DMS79 (cell line): ENCODE measurements at places on chromosomes 1 and 21.

GRCh38 chr1:2534687-2535441, 4.8 kb upstream of the HES5 start:
- DNase-seq, result peak; percentile 97

GRCh38 chr1:234114648-234115307, 210.3 kb downstream of the SLC35F3 start:
- peak; percentile 44 for DNase-seq

- no peak for DNase-seq
Observed at GRCh38 chr1:94240822-94241221, 3.4 kb upstream of the ARHGAP29 start.

DNA sequence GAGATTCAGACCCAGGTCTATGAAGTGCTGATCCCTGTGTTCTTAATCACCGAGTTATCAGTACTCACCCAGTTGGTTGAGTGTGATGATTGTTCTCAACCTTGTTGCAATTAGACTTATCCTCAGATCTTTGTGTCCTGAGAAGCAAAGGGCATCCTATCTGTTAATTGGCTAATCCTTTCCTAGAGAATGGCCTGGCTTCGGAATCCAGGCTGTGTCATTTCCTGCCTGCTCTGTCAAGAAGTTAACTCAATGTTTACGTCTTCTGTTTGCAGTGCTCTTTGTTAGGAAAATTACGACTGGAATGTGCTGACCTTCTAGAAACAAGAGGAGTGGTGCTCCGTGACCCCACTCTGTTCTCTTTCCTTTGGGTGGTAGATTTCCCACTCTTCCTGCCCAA, 14.7 kb downstream of the GAS5 start:
- DNase-seq, result no peak

DNA sequence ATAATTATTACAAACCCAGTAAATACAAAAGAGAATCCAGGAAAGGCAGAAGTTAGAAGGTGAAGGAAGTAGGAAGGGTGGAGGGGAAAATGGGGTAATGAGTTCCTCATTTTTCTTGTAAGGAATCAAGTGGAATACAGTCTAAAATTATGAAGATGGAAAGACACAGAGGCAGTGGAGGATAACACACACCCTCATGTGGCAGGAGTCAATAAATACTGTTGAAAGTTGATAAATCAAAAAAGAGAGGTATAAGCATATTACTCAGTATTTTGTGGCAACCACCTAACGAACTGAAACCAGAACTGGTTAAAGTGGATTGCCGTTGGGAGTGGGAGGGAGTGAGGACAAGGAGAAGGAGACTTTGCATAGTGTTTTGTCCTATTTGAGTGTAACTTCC, 78.6 kb upstream of the SLC44A3 start:
- DNase-seq, result no peak

GRCh38 chr1:73359001-73359400, 839.0 kb downstream of the LRRIQ3 start:
- DNase-seq, result no peak

- no peak for DNase-seq
Observed at GRCh38 chr1:45356186-45356585, 15.9 kb upstream of the MUTYH start.

- no peak for DNase-seq
Observed at GRCh38 chr1:6918925-6919511, 133.8 kb downstream of the CAMTA1 start.

DNA sequence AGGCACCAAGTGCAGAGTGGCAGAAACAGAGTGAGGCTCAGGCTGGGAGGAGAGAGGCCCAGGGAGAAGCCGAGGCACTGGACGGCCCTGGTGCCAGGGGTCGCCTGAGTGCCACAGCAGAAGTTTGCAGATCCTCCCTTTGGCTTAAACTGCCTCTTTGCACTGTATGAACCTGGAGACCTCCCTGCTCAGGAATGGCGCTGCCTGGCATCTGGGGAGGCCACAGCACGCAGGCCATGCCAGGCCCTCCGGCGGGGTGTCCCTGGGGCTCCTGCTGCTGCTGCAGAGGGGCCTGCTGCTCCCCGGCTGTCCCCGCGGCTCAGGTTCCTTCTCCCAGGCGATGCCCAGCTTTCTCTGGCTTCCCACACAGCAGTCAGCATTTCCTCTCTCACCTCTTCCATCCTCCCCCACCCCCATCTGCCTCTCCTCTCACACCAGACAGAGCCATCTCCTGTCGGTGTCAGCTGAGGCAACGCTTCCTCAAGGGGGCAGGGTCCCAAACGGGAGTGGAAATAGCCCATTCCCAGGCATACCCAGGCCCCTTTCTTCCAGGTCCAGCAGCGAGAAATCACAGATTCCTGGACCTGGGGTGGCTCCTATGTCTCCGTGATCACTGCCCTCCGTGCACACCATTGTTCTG, 35.2 kb downstream of the SYT6 start:
- DNase-seq, result no peak

DNA sequence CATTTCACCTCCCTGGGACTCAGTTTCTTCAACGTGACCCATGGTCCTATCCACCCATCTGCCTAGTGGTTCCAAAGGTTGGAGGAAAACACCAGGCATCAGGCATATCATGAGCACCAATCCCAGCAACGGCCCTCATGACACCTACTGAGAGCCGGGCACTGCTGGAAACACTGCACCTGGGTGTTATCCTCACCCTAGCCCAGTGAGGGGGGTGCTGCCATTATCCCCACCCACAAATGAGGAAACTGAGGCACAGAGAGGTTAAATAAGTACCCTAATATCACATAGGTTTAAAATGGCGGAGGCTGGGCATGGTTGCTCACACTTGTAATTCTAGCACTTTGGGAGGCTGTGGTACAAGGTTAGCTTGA, 206.9 kb downstream of the MATN1 start:
- DNase-seq, result no peak

GRCh38 chr1:226109829-226110248, 47.3 kb downstream of the H3-3A start:
- peak; percentile 80 for DNase-seq

DNA sequence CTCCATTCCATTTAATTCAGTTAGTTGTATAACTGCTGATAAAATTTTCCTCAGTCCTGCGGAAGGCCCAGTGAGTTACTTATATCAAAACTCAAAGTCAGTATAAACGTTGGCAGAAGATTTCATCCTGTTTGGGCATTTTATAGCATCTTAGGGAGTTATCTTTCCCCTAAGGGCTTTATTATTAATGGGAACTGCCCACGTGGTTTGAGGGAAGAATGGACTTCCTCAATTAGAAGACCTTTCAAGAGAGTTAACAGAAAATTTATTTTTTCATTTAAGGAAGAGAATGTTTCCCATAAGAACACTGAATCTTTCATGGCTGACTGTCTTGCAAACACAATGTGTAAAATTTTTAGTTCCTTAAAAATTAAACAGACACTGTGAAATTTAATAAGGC, 400.1 kb downstream of the NEGR1 start:
- no peak for DNase-seq

DNA sequence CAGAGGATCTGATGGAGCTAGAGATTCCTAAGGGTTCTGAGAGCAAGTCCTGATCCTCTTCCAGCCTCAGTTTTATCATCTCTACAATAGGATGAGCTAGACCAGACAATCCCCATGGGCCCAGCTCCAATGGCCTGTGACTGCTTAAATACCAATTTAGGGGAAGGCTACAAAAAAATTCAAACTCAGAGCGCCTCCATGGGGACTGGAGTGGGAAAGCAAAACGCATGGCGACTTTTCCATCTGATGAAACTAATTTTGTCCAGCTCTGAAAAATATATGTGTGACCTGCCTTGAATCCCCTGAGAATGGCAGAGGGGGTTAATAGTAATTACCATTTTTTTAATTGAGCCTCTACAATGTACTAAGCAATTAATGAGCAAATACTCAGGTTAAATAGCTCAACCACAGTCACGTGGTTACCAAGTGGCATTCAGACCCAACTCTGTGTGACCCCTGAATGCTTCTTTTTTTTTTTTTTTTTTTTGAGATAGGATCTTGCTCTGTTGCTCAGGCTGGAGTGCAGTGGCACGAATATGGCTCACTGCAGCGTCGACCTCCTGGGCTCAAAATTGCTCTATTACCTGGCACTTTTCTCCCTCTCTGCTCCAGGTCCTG, 8.4 kb downstream of the EXTL1 start:
- DNase-seq, result no peak

GRCh38 chr21:38310646-38311485, 54.1 kb downstream of the KCNJ15 start:
- DNase-seq, result peak; percentile 66

GRCh38 chr1:157363660-157364140, 188.6 kb downstream of the FCRL5 start:
- no peak for DNase-seq

GRCh38 chr21:44499631-44500030, 40.4 kb downstream of the KRTAP10-1 start:
- no peak for DNase-seq

GRCh38 chr1:82695443-82695842, 894.7 kb downstream of the ADGRL2 start:
- DNase-seq, result no peak

DNA sequence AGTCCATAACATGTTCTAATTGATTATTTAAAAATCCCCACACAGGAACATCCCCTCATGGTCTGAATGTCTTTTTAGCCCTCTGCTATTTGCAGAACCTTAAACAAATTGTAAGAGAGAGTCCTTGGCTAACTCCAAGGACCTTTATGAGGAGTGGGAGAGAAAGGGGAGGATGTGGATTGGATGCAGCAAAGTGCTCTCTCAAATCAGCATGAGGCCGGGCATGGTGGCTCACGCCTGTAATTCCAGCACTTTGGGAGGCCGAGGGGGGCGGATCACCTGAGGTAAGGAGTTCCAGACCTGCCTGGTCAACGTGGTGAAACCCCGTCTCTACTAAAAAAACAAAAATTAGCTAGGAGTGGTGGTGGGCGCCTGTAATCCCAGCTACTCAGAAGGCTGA, 154.8 kb downstream of the TGFB2 start:
- no peak for DNase-seq

DNA sequence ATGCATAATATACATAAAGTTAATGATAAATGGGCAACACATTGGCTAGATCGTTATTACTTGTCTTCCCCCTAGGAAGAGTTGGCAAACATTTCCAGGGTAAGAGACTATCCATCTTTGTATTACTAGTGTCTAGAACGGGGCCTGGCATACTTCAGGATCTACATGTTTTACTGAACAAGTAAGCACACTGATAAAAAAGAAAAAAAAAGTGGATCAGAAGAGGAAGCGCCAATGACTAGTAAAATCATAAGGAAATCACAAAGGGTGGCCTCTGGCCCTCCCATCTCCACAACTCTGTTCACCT, 482 bp downstream of the TM2D1 start:
- no peak for DNase-seq

DNA sequence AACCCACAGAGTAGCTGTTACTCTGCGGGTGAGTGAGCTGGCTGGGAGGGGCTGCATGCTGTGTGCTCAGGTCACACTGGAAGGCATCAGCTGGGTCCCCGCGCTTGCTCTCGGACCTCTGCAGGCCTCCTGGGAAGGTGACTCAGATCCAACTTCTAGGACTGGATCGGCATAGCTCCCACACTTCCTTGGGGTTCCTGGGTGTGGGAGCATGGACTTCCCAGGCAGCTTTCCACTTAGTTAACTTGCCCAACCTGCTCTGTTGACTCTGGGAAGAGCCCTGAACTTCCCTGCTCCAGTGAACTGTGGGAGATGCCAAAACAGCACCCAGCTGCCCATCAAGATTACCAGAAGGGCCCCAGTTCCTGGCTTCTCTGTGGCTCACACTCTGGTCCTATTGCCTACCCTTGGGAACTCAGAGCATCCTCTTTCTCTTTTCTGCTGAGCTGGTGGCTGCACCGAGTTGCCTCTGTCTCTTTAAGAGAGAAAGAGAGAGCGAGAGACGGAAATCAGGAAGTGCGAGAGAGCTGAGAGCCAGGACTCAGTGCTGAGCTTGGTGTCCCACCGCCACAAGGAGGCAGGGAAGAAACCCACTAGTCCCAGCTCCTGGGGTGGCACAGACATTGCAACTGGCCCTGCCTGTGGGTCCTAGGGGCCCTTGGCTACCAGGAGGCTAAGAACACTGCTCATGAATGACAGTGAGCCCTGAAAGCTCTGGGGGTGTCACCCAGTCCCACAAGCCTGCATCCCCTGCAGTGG, at the start of gene IKBKE:
Gene IKBKE, plus strand, starts transcription at position 544 of the 759 bp plus-strand sequence. CDS start 2,752 bp downstream, outside the sequence.
- peak; percentile 58 for DNase-seq

DNA sequence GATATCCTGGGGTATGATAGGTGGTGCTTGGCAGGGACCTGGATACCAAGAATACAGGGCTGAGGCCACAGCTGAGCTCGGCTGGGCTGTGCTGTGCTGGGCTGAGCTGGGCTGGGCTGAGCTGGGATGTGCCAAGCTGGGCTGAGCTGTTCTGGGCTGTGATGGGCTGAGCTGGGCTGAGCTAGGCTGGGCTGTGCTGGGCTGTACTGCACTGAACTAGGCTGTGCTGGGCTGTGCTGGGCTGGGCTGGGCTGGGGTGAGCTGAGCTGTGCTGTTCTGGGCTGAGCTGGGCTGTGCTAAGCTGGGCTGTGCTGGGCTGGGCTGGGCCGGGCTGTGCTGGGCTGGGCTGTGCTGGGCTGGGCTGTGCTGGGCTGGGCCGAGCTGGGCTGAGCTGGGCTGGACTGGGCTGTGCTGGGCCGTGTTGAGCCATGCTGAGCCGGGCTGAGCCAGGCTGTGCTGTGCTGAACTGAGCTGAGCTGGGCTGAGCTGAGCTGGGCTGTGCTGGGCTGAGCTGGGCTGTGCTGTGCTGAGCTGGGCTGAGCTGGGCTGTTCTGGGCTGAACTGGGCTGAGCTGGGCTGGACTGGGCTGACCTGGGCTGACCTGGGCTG, 94.7 kb upstream of the ACTRT2 start:
- DNase-seq, result no peak

DNA sequence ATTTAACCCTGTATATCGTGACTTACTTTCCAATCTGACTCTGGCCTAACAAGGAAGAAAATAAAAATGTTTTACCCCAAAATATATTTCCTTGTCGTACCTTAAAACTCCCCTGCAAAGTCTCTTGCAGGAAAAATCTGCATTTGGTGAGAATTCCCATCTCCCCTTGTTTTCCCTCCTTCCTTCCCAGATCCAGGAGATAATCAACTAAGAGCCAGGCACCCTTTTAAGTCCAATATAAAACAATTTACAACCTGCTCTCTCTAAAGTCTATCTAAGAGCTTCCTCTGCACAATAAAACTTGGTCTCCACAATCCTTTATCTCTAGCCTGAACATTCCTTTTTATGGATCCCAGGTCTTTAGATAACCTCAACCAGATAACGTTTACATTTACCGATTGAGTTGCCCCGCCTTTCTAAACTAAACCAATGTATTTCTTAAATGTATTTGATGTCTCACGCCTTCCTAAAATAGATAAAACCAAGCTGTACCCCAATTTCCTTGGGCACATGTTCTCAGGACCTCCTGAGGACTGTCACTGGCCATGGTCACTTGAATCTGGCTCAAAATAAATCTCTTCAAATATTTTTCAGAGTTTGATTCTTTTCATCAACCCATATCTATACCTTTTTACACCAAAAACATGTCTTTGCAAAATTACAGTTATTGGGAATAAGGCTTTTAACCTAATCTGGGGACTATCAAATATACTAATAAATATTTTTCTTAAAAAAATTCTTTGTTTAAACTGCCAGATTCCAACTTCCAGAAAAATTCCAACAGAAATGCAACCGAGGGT, 993 bp downstream of the DDX59 start:
- no peak for DNase-seq

GRCh38 chr1:42328916-42329496, 6.0 kb downstream of the FOXJ3 start:
- no peak for DNase-seq

GRCh38 chr1:159000070-159000409, 9.7 kb upstream of the IFI16 start:
- no peak for DNase-seq
